ENCODE measurements at places on chromosomes 1 and 21. TPM values are rescaled to one million over a fixed set of nuclear protein-coding genes. Genes with fewer than 3 reads are reported as not detected.

GRCh38 chr1:27658951-27659496 is 13.0 kb downstream of the IFI6 start:
- no peak for DNase-seq

- no peak for DNase-seq
Measured at GRCh38 chr1:31027693-31028526, 37.6 kb downstream of the PUM1 start.

SIKE1 gene
- total RNA-seq = 18.4 TPM

DNA sequence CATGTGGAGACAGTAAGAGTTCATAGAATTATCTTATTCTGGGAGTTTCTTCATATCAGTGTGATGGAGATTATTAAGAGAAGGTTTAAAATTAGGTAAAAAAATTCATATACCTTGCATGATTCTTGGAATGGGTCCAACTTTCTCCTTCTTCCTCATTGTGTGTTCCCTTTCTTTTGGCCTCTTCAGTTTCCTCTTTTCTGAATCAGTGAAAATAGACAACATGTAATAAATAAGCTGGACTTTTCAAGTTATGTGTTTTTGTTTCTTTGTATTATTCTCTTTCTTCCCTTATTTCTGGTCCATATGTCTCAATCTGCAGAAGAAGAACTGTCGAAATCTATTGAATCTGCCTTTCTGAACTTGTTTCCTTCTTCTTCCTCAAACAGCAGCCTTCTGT is 30.5 kb downstream of the C4BPA start:
- DNase-seq = no peak

DNA sequence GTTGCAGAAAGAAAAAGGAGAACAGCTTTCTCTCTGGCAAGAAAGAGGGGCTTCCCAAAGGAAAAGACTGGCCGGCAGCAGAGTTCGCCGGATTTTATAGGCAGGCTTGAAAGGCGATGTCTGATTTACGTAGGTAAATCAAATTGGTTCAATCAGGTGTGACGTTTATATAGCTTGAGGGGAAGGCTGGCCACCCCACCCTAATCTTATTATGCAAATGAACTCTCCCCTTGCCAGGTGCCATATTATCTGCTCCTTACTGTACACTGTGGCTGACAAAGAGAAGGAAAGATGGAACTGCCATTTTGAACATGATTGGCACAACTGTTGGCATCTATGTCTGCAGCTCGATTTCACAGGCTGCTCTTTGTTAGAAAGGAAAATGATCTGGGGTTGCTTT is 16.8 kb upstream of the INTS3 start:
- DNase-seq = no peak

DNA sequence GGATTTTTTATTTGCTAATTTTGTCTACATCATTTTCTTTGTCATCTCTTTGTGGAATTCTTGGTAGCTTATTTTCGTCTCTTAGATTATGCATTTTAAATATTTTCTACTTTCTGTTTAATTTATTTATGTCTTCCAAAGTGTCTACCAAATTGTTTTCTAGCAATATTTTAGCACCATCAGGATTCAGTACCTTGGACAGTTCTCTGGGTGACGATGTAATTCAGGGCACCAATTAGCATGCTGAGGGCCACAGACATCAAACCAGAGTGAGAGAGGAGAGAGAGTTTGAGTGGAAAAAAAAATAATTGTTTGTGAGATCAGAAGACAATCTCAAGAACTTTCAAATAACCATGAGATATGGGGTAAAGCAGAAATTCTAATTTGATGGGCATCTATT is 169.8 kb upstream of the CXADR start:
- DNase-seq = no peak

DNA sequence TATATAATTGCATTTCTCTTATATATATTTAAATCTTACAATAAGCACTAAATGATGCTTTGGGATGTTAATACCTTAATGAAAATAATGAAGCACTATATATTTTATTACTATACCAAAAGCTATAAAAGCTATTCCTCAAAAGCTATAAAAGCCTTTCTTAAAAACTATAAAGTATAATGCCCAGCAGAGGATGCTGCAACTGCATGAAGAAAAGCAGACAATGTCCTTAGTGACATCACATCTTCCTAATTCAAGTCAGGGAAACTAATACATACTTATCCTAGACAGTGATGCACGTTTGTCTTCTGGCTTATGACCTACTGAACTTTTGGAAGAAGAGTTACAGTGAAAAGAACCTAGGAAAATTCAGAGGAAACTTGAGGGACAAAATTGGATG is 13.6 kb upstream of the C1orf185 start:
- no peak for DNase-seq

- no peak for DNase-seq
Measured at GRCh38 chr1:29409616-29410015, 173.3 kb downstream of the PTPRU start.

DNA sequence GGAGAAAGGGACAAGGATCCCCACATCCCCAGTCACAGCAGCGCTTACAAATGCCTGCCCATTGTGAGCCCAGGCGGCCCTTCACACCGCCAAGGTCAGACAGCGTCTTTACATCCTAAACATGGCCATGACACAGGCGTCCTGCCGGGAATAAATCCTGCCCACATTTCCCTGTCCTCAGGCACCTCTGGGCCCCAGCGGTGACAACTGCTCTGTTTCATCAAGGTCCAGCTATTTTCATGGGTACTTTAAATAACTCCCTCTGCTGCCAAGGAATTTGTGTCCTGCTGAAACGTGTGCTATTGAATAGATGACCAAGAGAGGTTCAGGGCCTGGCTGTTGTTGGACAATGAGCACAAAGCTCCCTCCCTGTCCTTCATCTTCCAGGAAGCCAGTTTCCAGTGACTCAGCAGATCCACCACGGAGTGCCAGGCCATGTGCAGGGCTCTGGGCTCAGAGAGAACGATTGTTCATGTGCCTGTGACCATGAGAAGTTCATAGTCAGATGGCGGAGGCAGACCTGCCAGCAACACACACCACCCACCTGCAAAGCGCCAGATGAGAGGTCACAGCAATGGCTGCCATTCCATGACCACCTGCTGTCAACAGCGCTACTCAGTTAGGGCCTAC is 195.8 kb downstream of the MATN1 start:
- no peak for DNase-seq

GRCh38 chr21:31665397-31665796 is 5.9 kb downstream of the SOD1 start:
- no peak for DNase-seq

FAM131C gene
- total RNA-seq = 0.31 TPM

CHRM3 gene
- total RNA-seq = 29.3 TPM

CD247 gene
- not detected for total RNA-seq

GRCh38 chr1:89735479-89735878 is 85.4 kb upstream of the LRRC8D start:
- DNase-seq = no peak

DNA sequence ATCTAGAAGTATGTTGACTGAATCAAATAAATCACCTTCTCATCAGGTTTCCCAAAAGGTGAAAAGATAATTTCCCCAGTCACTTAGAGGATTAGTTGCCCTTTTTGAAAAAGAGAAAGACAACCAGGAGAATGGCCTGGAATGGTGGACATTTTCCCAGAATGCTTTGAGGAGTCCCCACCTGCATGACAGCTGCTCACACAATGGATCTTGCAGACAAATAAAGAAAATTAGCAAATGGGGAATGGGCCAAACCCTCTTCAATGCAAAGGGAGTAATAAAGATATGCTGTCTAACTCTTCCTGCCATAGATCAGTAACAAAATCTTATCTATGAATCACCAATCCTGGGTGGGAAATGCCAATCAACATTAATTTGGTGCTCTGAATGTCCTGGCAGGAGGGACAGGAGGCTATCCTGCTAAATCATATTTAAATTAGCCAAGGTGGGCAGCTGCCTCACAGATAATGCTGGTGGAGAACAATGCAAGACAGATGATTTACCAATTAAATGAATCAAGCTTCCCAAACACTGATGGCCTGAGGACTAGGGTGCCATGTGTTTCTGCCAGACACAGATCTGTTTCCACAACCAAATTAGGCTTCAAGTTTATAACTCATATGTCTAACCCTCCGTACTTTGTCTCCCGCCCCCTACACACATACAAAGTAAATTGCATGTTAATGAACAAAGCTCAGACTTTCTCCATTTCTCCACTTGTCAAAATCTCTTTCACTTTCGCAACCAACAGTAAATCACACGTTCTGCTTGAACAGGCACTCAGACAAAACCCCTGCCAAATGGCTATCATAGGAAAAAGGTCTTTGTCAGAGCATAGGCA is 488.0 kb upstream of the PLXNA2 start:
- no peak for DNase-seq

BTBD8 gene
- 3.6 TPM for total RNA-seq

DNA sequence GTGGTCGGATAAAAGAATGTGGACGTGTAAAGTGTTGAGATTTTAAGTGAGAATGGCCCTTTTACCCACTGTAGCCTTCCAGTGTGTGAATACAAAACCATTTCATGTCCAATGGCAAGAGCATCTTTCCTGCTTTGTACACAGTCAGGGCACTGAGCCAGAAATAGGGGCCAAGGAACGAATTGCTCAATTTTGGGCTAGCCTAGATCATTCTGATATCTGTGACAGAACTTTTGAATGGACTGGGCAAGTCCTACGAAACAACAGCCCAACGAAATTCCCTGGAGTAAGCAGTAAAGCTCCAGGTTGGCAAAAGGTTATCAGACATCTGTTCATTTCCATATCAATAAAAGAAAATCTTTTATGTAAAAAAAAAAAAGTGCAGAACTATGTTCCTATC is 5.5 kb downstream of the KIF26B start:
- no peak for DNase-seq

PGLYRP4 gene
- total RNA-seq = not detected

SPRR2B gene
- total RNA-seq = not detected

- DNase-seq = no peak
Measured at GRCh38 chr1:109167001-109167506, 46.7 kb upstream of the SARS1 start.

DNA sequence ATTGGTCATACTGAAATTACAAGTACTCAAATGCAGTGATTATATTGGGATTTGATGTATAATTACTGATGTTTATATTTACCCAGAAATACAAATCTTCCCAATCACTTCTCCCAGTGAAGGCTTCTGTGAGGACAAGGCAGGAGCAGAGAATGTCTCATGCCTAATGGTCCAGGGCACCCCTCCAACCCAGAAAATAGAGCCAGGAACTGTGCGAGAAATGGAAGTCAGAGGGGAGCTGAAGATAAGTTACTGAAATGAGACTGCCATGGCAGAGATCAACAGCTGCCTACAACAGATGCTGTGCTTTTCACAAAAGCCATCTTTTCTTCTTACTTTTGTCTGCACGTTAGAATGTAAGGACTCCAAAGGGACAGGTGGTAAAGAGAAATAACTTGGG is 171.2 kb downstream of the TTLL7 start:
- DNase-seq = no peak

DNA sequence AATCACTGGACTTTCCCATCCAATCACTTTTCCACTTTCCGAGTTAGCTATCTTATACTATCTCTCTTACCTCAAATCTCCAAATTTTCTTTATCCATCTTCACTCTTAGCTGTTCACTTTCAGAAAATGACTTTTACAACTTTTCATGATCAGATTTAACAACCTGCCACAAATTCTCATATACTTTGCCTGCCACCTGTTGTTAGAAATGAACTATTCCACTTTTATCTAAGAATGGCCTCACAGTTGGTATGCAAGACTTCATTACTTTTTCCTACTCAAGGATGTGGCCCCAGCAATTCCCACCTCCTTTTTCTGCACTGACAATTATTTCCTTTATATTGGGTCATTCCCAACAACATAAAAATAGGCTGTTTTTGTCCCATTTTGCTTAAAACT is 93.6 kb upstream of the DEPDC1 start:
- DNase-seq = no peak

GRCh38 chr1:178485541-178485981 is 11.2 kb downstream of the CLEC20A start:
- DNase-seq = no peak
